ENCODE measurements at places on chromosomes 12 and 14. TPM values are rescaled to one million over a fixed set of nuclear protein-coding genes. Genes with fewer than 3 reads are reported as not detected.

RAD51AP1 gene
- 33.0 TPM for total RNA-seq

BORCS5 gene
- total RNA-seq, result 18.1 TPM

KRT72 gene
- total RNA-seq, result 1.6 TPM

IL26 gene
- 5.7 TPM for total RNA-seq

ARHGAP9 gene
- total RNA-seq, result 192 TPM

TAS2R7 gene
- total RNA-seq, result not detected

DHRS2 gene
- total RNA-seq, result 2.9 TPM

FAM90A1 gene
- not detected for total RNA-seq
